ENCODE measurements at places on chromosomes 12 and 14.

DNA sequence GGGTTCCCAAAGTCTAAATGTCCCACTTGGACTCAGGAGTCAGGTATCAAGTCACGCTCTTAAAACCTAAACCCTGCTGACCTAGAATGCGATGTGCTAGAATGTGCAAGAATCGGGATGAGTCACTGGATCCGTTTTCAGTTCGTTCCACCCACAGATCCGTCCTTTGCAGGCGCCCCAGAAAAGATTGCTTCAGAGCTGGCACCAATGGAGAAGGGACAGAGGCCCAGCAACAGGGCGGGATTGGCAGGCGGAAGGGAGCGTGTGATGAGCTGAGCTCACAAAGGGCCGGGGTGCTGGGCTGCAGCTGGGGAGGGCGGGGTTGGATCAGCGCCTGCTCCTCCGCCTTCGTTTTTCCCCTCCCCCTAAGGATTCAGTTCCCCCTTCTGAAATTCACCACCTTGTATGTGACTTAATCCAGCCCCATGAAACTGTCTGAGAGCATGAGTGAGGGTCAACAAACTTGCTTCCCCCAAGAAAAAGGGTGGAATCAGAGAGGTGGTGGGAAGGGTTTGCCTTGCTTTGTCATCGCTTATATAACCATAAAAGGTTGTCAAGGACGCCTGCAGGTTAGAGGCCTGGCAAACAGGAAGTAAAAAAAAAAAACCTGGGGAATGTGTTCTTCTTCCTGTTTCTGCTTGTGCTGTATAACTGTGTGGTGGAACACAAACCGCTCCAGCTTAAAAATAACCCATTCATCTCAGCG lies 2.8 kb upstream of the UBC start:
- DNase-seq = no peak

DNA sequence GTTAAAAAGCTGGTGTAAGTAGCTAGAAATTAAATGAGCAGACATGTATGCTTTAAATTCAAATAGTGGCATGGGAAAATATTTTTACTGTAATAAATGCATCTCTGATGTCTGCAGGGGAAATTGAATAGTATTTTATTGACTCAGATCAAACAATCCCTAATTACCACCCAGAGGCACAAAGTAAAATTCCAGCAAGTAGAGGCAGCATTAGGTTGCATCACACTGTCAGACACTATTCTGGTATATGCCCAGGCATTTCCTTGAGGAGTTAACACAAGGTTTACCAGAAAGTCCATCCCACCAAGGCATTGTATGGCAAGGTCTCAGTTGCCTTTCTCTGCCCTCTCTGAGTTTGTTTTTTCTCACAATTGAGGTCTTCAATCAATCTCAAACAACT lies 201.6 kb upstream of the KITLG start:
- no peak for DNase-seq

GRCh38 chr14:96027431-96028355 lies 11.5 kb upstream of the C14orf132 start:
- DNase-seq = no peak

GRCh38 chr14:92651106-92651757 lies 97.2 kb downstream of the LGMN start:
- no peak for DNase-seq

DNA sequence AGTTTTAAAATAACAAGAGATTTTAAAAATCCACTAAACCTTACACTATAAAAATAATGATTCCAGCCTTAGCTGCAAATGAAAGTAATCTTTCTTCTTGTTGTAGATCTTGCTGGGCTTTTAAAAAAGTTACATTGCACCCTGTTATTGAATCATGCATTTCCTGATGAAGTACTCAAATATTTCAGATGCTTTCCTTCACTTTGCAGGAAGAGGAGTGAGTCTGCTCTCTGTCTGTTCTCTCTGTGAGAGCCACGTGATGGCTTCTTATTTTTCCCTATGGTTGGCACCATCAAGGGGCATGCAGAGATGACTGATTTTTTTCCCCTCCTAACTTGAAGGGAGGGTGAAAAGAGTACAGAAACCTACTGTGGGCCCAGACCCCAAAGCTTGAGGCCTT lies 262.7 kb downstream of the ATP23 start:
- DNase-seq = no peak

DNA sequence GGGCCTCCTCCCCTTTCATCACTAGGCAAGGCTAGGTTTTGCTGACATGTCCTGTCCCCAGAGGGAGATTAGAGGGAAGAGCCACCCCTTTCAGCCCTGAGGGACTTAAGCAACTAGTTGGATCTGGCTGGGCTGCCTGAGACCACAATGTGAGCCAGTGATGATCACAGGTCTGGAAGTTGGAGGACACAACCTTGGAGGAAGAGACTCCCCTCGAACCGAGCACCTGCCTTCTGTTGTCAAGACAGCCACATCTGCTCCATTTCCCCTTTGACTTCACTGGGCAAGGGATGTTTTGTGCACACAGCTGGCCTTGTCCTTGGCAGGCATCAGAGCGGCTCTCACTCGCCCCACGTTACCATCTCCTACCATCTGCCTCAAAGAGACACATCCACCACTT lies 31.4 kb downstream of the MVK start:
- no peak for DNase-seq

GRCh38 chr14:83463500-83464098 lies 1929.9 kb upstream of the SEL1L start:
- peak; percentile 10 for DNase-seq

DNA sequence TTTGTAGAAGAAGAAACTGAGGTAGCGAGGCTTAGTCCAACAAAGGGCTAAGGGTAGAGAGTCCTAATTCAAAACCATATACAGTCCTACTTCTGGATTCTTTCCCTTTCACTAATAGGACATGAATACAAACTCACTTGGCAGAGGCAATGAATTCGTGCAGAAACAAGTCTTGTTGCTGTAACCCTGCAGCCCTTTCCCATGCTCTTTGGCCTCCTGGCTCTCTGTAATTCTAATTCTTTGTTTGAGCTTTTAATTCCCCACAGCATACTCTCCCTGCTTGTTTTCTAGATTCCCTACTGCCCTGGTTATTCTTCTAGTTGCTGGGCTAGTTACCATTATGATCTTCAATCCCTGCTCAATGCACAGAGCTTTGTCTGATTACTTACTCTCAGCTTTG lies 381.4 kb downstream of the ETNK1 start:
- no peak for DNase-seq

DNA sequence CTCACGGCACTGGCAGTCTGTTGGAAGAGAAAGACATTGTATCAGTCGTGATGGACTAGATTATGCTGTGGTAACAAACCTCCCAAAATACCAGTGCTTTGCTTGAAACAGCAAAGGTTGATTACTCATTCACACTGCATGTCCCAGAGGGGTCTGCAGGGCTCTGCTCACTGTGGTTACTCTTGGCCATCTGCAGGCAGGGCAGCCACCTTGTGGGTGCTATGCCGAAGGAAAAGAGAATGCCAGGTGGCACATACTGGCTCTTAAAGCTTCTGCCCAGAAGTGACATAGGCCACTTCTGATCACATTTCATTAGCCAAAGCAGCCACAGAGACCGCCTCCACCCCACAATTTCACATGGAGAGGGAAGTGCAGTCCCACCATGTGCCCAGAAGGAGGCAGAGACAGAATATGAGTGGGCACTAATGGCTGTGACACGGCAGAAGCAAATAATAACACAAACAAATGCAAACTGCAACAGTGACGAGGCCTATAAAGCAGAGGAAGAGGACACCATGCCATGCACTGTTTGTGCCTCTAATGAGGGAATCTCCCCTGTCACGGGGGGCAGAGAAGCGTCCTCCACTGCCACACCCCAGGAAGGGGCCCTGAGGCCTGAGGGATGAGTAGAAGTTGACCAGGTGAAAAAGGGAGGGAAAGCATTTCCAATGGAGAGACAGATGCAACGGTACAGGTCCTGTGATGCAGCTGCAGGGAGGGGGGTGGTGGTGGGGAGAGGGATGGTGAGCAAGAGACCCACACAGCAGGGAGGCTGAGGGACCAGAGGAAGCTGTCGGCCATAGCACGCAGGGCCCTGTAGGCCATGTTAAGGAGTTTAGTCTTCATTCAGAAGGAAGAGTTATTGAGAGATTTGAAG lies 51.7 kb upstream of the KICS2 start:
- DNase-seq = no peak

GRCh38 chr12:26286186-26286585 lies 90.8 kb downstream of the SSPN start:
- DNase-seq = no peak

GRCh38 chr12:2068653-2069052 lies 15.9 kb downstream of the CACNA1C start:
- DNase-seq = no peak

- peak; percentile 7 for DNase-seq
Measured at GRCh38 chr12:25585021-25585523, 32.0 kb upstream of the LMNTD1 start.

DNA sequence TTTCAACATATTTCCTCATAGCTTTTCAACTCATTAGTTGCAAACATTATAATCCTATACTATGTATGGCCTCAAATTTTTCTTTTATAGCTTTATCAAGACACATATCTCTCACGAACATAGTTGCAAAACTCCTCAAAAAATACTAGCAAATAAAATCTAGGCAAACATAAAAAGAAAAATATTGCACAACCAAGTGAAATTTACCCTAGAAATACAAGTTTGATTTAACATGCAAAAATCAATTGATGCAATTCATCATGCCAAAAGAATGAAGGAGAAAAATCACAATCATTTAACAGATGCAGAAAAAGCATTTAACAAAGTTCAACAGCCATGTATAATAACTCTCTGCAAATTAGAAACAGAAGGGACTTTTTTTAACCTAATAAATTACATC lies 33.3 kb upstream of the KCNH5 start:
- no peak for DNase-seq

GRCh38 chr14:68471029-68471963 lies 321.6 kb downstream of the ZFP36L1 start:
- no peak for DNase-seq

- DNase-seq = no peak
Measured at GRCh38 chr14:54570047-54570446, 3.1 kb downstream of the SAMD4A start.

DNA sequence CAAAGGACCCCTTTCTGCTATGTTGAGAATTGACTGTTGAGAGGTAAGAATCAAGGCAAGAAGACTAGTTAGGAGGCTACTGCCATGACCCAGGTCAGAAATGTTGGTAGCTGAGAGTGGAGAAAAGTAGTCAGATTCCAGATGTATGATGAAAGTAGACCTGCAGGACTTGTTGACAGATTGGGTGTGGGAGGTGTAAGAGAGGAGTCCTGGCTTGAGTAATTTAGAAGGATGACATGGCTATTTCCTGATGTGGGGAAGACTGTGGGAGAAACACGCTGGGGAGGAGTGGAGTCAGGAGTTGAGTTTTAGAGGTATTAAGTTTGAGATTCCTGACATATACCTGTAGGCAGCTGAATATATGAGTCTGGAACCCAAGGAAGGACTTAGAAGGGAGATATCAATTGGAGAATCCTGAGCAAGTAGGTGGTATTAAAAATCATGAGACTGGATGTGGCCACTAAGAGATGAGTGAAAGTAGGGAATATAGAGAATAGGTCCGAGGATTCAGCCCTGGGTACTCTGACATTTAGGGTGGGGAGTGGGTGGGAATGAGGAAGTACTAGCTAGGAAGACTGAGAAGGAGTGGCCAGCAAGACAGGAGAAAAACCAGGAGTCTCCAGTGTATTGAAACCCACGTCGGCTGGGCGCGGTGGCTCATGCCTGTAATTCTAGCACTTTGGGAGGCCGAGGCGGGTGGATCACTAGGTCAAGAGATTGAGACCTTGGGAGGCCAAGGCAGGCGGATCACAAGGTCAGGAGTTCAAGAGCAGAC lies 12.6 kb upstream of the DDX47 start:
- no peak for DNase-seq

GRCh38 chr12:24950231-24950834 lies 1.4 kb upstream of the BCAT1 start:
- DNase-seq = no peak

DNA sequence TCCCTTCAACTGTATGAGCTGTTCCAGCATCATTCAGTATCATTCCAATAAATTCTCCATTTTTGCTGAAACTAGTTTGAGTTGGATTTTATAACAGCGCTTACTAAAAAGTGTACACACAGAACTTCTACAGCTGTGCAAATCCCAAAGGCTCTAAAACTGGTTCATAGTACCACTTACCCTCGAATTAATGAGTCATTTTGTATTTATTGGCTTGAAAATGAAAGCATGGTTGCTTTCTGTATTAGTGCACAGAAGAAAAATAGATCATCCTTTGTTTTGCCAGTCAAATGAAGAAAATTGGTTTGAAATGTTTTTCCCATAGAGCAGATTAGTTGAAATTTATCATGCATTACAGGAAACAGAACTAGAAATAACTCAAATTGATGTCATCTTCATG lies 268.3 kb upstream of the CPNE8 start:
- no peak for DNase-seq

DNA sequence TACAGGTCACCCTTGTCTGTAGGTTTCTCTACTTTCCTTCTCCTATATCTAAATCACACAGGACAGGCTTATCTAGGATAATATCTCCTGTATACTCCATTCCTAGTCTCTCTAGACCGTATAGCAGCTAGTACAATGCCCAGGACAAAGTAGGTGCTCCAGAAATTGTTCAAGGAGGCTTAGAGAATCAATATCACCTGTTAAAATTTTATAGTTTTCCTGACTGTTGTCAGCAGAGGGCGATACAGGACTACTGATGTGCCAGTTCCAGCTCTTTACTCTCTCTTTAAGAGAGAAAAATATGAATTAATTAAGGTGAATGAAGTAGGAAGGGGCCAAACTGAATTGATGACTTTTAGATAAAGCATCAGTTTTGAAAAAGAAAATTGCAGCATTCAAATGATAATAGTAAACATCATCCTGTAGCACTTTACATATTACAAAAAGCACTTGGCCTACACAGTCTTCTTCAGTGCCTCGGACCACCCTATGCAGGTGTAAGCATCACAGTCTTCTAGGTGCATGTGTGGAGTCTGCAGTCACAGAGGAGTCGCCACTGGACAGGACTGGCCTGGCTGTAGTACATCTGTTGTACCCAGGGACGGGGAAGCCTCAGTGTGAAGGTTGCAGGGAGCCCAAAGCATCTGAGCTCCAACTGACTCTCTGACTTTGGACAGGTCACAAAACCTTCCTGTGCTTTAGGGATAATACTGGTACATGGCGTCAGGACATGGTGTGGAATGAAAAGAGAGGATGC lies 61.9 kb upstream of the MAX start:
- DNase-seq = peak; percentile 12

GRCh38 chr12:49603721-49604120 lies 1.7 kb downstream of the FAM186B start:
- no peak for DNase-seq

DNA sequence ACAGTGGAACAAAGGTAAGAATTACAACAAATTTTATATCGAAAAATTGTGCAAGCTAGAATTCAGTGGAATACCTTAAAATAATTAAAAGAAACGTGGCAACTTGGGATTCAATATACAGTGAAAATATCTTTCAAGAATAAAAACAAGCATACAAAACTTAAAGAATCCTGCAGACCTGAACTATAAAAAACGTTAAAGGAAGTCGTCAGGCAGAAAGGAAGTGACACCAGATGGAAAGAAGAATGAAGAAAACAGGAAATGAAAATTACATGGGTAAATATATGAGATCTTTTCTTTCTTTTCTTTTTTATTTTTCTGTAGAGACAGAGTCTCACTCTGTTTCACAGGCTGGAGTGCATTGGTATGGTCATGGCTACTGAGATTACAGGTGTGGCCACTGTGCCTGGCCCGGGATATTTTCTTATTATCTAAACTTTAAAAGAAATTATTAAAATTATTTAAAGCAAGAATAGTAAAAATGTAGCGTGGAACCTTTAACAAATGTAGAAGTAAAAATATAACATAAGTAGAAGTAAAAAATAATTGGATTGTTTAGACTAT lies 4.7 kb downstream of the MGP start:
- DNase-seq = no peak
